Cerebellar nuclear complex (tissue), 1 donor: ENCODE measurements at places on chromosomes 2 and 18.

- DNase-seq, result no peak
These were observed 1.1 kb downstream of the LMAN1 start for GRCh38 chr18:59357928-59358327.

- no peak for DNase-seq
These were observed 71.0 kb downstream of the DTNB start for GRCh38 chr2:25602333-25602723.

DNA sequence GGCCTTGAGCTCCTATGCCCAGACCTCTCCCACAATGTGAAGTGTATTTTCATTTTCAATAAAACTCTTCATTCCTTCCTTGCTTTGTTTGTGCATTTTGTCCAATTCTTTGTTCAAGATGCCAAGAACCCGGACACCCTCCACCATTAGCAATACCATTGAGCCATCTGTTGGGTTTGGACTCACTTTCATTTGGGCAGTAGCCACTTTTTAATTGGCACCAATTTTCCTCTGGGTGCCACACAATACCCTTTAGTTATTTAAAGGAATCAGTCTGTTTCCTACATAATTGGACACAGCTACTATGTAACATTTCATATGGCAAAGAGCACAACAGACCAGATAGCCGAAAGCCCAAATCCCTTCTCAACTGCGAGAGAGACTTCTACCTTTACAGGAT lies 22.5 kb upstream of the SLC35G4 start:
- no peak for DNase-seq

DNA sequence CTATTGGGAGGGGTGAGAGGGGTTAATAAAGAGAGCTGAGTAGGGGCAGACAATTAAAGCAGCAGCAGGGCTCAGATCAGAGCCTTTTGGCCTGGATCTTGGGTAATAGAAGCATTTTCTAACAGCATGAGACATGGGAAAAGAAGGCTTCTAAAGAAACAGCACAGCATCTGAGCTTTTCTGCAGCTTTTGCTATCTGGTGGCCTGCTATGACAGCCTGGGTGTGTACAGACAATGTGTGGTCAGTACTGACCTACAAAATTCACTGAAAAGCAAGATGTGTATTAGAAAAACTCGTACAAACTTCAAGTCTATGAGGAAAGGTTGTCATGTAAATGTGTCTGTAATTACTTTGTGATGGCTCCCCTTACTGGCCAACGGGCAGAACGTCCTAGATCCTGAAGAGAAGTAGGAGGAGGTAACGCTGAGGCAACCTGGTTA lies 95.6 kb downstream of the GALNT3 start:
- no peak for DNase-seq

- DNase-seq, result no peak
These were observed 52.0 kb downstream of the ANKRD44 start for GRCh38 chr2:197258580-197258979.

GRCh38 chr18:29217124-29217915 lies 1040.4 kb upstream of the CDH2 start:
- no peak for DNase-seq

GRCh38 chr2:128901572-128902391 lies 583.1 kb upstream of the HS6ST1 start:
- DNase-seq, result no peak

- no peak for DNase-seq
These were observed 238.6 kb downstream of the C1D start for GRCh38 chr2:67824186-67824585.

- DNase-seq, result no peak
These were observed 1.6 kb downstream of the NFATC1 start for GRCh38 chr18:79397247-79397829.

GRCh38 chr2:69054431-69054830 lies 41.5 kb downstream of the ANTXR1 start:
- no peak for DNase-seq

DNA sequence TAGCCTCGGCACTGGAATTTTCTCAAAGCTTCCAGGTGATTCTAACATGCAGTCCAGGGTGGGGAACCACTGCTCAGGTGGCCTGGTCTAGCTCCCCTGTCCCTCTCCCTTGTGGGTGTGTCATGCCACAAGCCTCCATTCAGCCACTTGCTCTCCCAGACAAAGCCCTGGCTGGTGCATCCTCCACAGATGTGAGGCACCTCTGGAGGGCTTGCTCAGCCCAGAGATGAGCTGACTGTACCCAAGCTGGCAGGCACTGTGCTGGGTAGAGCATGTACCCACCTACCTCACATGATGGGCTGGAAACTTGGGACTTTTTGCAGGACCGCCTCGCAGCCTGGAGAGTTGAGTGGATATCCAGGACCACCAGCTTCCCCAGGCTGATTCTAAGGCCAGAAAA lies 88.1 kb downstream of the ZBTB7C start:
- DNase-seq, result no peak

DNA sequence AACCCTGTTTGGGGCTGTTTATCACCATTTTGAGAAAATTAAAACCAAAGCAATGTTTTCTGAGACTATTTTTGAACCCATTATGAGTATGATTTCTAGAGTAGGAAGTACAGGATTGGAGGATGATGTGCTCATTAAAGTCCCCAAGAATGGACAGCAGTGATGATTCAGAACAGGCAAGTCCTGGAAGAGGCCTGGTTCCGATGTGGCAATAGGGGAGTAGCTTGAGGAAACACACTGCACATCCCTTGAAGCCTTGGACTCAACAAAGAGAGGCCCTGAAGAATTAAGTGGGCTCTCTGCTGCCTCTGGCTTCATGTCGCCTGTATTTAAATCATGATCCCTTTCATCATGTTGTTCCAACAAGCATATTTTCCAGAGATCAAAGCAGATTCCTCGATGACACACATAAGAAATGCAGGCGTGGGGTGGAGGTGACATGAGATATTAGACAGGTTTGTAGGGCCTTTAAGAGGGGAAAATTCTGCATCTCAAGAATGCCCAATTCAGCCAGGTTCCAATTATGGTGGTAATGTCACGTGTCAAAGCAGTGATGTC lies 242.2 kb downstream of the FHOD3 start:
- DNase-seq, result no peak

- no peak for DNase-seq
These were observed 61.0 kb downstream of the GRB14 start for GRCh38 chr2:164560181-164560792.

DNA sequence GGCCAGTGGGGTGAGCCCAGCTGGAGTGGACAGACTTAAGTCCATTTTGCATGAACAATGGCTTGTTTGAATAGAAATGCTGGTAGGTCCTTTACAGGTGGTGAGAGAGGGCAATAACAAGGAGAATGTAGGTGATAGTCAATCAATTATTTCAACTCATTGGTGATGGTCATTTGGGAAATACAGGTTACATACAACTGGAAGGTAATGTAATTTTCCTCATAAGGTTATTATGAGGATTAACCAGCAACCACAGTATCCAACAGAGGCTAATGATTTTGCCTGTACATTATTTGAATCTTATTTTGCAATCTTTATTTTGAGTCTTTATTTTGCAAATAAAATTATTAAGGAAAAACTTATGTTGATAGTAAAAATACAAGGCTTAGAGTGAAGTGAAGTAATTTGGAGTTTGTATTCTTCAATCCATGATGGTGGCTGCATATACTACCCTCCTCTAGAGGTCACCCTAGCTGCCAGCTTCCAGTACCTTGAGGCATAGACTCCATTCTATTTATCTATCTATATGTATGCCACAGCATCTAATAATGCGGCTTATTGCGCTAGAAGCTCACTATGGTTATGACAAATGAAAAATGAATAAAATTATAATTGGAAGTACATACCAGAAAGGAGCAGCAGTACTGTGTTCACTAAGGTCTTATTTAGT lies 20.5 kb upstream of the HNMT start:
- no peak for DNase-seq

- DNase-seq, result no peak
These were observed 68.2 kb upstream of the HPCAL1 start for GRCh38 chr2:10234409-10235094.

GRCh38 chr18:65468881-65469280 lies 281.9 kb upstream of the CDH7 start:
- DNase-seq, result no peak

- no peak for DNase-seq
These were observed 304.3 kb upstream of the CNTNAP5 start for GRCh38 chr2:123720760-123721159.

GRCh38 chr2:3246928-3247714 lies 130.5 kb downstream of the EIPR1 start:
- no peak for DNase-seq

DNA sequence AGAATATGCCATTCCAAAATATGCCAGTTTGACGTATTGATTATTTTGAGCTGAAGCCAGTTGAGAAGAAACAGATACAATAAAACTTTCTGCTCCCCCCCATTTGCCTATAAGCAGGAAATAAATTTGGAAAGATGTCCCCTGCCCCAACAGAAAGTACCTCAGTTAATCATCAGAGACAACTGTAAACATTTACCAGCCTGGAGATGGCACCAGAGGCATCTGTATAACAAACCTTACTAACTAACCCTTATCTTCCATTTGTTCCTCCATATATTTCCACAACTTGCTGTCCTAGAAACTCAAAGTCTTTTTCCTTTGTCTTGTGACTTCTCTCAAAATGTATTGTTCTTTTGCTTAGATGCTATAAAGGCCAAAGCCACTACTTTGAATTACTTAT lies 93.8 kb downstream of the AKAIN1 start:
- no peak for DNase-seq

DNA sequence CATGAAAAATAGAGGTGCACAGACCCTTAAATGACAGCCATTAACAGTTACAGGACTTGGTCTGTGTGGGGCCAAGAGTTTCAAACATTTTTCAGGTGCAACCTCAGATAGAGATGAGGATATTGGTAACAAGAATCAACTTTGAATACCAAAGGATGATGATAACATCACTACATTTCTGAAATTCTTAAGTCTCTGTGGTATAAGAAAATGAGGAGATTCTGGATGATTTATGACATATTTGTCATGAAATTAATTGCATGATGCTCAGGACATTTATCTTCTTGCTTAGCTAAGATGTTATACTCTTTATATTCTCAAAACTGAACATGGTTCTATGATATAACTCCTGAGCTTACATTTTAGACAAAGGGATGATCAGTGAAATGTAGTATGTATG lies 471.8 kb upstream of the CWC22 start:
- DNase-seq, result no peak

DNA sequence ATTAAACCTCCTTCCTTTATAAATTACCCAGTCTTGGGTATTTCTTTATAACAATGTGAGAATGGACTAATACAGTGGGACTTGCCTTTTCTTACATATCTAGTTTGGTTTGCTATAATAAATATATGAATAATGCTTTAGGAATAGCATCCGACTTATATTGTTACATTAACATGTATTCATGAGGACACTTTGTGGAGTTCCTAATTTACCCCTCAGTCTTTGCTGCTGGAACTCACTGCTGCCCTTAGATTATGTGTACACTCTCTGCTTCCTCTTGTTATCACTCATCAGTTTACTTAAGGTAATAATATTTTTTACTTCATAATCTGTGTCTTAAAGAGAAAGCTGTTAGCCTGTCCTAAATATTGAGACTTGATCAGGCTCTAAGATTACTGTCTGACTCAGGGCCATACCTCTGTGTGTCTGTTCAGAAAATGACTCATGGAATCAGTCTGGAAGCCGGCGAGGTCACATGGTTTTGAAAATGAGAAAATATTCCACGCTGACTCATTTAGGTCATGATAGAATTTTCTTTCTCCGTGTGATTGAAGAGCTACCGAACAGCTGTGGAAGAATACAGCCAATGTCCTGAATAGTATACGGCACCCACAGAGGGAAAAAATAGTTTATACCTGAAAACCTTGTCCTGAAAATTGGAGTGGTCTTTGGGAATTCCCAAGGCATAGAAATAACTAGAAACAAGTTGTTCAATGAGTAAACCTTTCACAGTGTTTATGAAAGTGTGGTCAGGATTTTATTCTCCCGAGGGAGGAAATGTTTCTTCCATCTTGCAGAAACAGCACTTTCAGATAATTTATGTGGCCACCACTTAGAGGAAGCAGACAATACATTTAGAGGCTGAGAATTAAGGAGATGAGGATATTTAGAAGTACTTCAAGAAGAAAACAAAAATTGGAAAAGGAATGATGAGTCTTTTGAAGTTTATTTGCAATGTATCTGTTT lies 156.4 kb downstream of the DSEL start:
- no peak for DNase-seq

DNA sequence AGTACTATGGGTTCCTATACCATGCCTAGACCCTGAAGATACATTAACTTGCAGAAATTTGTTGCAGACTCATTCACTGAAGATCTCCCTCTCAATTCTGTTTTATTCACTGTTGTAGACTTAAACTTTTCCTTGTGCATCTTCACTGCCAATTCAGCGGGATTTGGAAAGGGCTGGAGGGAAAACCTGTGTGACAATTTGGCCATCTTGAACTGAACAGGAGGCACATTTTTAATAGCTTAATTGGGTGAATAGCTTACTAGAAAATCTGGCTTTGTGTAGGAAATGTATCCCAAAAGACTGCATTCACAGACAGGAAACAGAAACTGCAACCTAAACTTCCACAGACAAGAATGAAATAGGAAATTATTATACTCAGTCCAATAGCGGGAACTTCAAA lies 512.3 kb downstream of the XIRP2 start:
- no peak for DNase-seq

- no peak for DNase-seq
These were observed 231.5 kb downstream of the LOXHD1 start for GRCh38 chr18:46425511-46425910.

- DNase-seq, result no peak
These were observed 678.4 kb downstream of the ERBB4 start for GRCh38 chr2:211860224-211860623.

- DNase-seq, result no peak
These were observed 315.5 kb downstream of the RPRM start for GRCh38 chr2:153163055-153163454.

DNA sequence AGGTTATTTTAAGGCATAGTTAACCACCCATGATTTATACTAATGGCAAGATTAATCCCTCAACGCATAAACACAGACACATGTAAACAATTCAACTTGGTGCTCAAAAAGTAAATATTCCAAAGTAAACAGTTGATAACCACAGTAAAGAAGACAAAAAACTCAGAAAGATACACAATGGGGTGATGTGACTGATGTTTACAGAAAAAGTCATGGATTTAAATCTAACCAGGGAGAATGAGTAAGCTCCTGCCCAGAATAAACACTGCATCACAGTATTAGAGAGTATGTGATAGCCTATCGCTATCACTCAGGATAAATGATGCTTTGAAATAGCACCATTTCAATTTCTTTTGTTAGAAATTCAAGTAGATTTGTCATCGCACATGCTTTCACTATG lies 49.3 kb downstream of the HIBCH start:
- no peak for DNase-seq
